Globus pallidus (tissue), 1 donor: ENCODE measurements at places on chromosomes 7 and 10.

DNA sequence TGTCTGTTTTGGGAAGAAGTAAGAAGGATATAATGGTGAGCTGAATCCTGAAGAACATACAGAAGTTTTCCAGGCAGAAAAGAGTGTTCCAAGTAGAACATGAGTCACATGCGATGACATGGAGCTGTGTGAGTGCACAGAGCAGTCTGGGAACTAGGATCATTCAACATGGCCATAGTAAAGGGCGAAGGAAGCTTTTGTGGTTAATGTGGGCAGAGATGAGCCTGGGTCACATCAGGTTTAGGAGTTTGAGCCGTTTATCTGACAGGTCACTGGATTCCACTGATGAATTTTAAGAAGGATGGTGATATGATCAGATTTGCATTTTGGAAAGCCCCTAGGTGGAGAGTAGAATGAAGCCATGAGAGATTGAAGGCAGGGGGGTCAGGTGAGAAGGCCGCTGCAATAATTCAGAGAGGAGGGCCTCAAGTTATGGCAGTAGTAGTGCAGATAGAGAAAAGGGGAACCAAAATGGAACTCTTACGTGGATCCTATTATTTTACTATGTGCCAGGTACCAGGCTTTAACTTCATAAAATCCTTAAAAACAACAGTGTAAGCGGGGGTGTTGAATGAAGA is 171.3 kb downstream of the RNLS start:
- no peak for DNase-seq

DNA sequence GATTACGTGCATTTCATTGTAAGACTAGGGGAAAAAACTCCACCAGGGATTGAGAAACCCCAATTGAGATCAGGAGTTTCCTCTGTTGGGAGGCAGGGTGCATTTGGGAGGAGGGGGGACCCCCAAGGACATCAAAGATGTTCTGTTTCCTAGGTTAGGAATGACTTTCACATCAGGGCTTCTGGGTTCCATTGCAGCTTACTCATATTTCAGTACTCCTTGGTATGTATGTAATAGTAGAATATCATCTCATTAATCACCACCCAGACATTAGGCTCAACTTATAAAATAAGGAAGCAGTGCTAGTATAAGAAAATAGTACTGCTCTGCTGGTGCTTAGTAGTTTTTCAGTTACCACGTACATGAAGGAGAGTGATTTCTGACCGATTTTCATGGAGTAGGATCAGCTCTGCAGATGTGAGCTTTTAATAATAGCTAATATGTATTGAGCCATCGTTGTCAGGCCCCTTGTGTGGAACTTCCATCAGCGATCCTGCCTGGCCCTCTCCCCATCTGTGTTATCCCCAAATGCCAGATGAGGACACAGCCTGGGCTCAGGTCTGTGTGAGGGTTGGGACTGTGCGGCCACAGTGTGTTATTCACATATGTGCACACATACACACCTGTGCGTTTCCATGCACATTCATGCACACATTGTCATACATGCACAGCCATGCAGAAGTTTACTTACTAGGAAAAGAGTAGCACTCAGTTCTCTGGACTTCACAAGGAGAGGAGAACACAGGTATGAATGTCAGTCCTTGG is 23.5 kb downstream of the UPP1 start:
- no peak for DNase-seq

GRCh38 chr7:151456782-151457181 is 16.8 kb upstream of the CRYGN start:
- no peak for DNase-seq

DNA sequence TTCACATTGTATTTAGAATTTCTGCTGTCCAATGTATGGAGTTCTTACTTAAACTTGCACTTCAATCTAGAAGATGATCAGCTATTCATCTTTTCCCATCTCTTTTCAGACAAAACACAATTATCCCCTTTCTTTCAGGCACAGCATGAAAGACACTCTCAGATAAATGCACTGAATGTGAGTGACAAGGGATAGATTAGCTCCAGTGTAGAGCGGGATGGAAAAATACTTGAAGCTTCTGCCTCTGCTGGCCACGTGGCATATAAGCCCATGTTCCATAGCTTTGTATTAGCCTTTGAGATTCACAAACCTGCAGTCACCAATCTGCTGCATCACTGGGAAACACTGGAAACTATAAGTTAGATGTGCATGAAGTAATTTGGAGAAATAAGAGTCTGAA is 162.2 kb upstream of the FAM3C start:
- peak; percentile 48 for DNase-seq

- DNase-seq: no peak
These were observed 80.5 kb downstream of the RBM33 start for GRCh38 chr7:155725006-155725355.

GRCh38 chr10:110363572-110364411 is 59.1 kb upstream of the SMNDC1 start:
- DNase-seq: peak; percentile 52

- no peak for DNase-seq
These were observed 411.6 kb downstream of the PLXNA4 start for GRCh38 chr7:132164558-132165125.

- DNase-seq: no peak
These were observed 38.1 kb downstream of the IKZF1 start for GRCh38 chr7:50342616-50343114.

GRCh38 chr7:132743974-132744373 is 167.7 kb upstream of the PLXNA4 start:
- no peak for DNase-seq

GRCh38 chr10:117131376-117132327 is 6.4 kb downstream of the VAX1 start:
- no peak for DNase-seq

GRCh38 chr10:111078505-111079185 is 1.8 kb downstream of the ADRA2A start:
- DNase-seq: no peak
